Heart right ventricle (tissue), 16 donors: ENCODE measurements at places on chromosomes 2 and 18. TPM values are rescaled to one million over a fixed set of nuclear protein-coding genes. Genes with fewer than 3 reads are reported as not detected.

- H3K27me3 ChIP-seq, result no peaks in the 10 kb centered on the region
- H3K27ac ChIP-seq, result no peak overlapping the region
- no peak overlapping the region for H3K4me3 ChIP-seq
- no peak for DNase-seq
Observed at GRCh38 chr18:45871431-45872084, 46.1 kb downstream of the SIGLEC15 start.

GRCh38 chr2:15702452-15702851 is 110.8 kb downstream of the DDX1 start:
- H3K4me3 ChIP-seq, result no peak overlapping the region
- H3K4me1 ChIP-seq, result no peaks in the 10 kb centered on the region
- H3K27ac ChIP-seq, result no peak overlapping the region
- no peaks in the 10 kb centered on the region for H3K27me3 ChIP-seq
- no peak for DNase-seq

DNA sequence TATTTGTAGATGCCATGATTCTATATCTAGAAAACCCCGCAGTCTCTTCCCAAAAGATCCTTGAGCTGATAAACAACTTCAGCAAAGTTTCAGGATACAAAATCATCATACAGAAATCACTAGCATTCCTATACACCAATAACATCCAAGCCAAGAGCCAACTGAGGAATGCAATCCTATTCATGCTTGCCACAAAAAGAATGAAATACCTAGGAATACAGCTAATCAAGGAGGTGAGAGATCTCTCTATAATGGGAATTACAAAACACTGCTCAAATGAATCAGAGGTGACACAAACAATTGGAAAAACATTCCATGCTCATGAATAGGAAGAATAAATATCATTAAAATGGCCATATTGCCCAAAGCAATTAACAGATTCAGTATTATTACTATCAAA is 551.4 kb upstream of the SLC39A10 start:
- H3K4me3 ChIP-seq, result no peak overlapping the region
- no peaks in the 10 kb centered on the region for H3K36me3 ChIP-seq

GRCh38 chr2:237131749-237132533 is 46.3 kb downstream of the COPS8 start:
- no peak for DNase-seq
- no peaks in the 10 kb centered on the region for H3K36me3 ChIP-seq
- no peaks in the 10 kb centered on the region for H3K27me3 ChIP-seq

- no peaks in the 10 kb centered on the region for H3K4me1 ChIP-seq
Observed at GRCh38 chr2:146241023-146241422, 1603.8 kb upstream of the ACVR2A start.

DNA sequence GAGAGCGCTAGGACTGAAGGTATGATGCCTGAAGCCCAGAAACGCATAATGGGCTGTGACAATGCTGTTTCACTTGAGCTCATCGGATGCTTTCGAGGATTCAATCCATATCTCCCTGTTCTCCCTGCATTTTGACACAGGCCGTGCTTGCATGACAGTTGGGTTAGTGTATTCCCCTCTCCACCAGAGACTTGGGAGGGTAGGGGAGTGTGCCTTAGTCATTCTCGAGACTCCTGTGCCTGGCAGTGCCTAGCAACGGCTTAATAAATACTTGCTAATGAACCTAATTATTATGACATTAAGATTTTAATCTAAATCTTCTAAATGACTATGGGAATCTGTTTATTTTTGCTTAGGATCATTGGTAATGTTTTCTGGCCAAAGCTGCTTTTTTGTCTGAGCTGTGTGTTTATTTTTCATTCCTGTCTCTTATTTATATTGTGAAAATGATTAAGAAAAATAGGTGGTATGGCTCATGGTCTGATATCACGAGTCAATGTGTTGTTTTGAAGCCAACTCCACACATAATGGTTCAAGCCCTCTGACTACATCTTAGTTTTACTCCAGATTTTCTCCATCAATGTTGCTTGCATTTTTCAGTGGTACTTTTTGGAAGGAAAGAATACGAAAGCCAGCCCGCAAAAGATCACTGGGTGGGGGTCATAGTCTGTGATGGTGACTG is 61.3 kb downstream of the NEDD4L start:
- no peaks in the 10 kb centered on the region for H3K27me3 ChIP-seq
- H3K4me3 ChIP-seq, result no peak overlapping the region
- H3K36me3 ChIP-seq, result no peaks in the 10 kb centered on the region
- H3K4me1 ChIP-seq, result peaks cover 3% of the 10 kb centered on the region
- H3K27ac ChIP-seq, result no peak overlapping the region

DNA sequence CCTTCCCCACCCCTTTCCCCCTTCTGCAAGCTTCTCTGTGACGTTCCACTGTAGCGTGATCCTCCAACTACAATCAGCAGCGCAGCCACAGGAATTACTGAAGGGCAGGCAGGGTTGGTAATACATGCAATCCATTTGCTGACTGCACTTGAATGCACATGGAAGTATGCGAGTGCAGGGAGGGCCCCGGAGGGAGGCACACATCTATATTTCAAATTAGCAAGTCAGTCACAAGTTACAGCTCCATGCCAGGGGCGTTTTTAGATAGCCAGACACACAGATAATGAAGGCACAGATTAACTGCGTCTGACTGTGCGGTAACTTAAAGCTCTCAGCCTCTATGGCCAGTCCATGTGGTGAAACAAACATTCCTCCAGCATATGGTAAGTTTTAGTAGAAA is 209.2 kb upstream of the GATA6 start:
- no peak for DNase-seq
- H3K27ac ChIP-seq, result no peak overlapping the region
- H3K27me3 ChIP-seq, result no peaks in the 10 kb centered on the region

DNA sequence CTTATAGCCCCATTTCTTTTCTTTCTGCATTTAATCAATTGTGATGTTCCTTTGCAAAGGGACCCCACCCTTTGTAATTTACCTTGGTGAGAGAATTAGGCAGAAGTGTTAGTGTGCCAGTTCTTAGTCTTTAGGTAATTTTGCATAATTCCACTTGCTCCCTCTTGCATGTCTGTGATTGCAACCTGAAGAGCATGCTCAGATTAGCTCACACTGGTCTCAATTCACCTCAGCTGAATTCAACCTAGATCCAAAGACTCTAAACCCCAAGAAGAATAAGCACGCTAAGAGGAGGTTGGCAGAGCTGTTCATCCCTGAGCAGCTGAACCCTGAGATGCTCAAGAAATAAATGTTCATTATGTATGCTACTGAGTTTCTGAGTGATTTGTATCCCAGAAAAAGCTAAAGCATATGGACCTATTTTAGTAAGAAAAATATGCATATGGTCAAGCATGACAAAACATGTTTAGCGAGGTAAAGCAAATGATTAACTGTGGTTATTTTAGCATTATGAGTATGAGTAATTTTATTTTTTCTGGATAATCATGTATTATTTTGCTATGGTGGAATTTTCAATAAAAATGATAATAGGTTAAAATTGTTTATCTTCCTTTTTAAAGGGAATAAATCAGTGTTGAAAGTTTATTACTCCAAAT is 299.2 kb upstream of the ZSWIM2 start:
- no peaks in the 10 kb centered on the region for H3K27me3 ChIP-seq
- H3K4me3 ChIP-seq, result no peak overlapping the region
- no peak for DNase-seq
- H3K27ac ChIP-seq, result no peak overlapping the region

DNA sequence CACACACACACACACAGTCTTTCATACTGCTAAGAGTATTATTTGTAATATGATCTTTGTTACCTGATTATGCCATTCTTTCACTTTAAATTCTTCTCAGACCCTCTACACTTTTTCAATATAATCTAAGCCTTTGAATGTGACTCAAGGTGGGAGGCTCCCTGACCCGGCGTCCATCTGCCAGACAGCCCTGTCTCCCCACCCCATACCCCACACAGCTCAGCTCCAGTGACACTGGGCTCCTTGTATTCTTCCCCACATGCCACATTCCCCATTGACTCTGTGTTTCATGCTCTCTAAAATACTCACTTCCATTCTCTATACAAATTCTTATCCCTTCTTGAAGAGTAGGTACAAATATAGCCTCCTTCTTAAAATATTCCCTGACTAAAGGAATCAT is 442.2 kb downstream of the TGIF1 start:
- no peak overlapping the region for H3K27ac ChIP-seq
- H3K4me3 ChIP-seq, result no peak overlapping the region
- H3K4me1 ChIP-seq, result peaks cover 4% of the 10 kb centered on the region
- DNase-seq, result no peak
- H3K36me3 ChIP-seq, result no peaks in the 10 kb centered on the region
- H3K27me3 ChIP-seq, result no peaks in the 10 kb centered on the region

GRCh38 chr18:26356045-26356785 is 130.0 kb downstream of the TAF4B start:
- H3K27me3 ChIP-seq, result no peaks in the 10 kb centered on the region
- no peak overlapping the region for H3K4me3 ChIP-seq
- peaks cover 4% of the 10 kb centered on the region for H3K36me3 ChIP-seq

- H3K4me1 ChIP-seq, result peaks cover 54% of the 10 kb centered on the region
- H3K36me3 ChIP-seq, result peaks cover 21% of the 10 kb centered on the region
- DNase-seq, result peak; percentile 18
- peak overlapping the region; percentile 89 for H3K27ac ChIP-seq
- H3K27me3 ChIP-seq, result no peaks in the 10 kb centered on the region
Observed at GRCh38 chr18:55585920-55586561, 2.0 kb downstream of the TCF4 start.

- H3K4me3 ChIP-seq, result no peak overlapping the region
- H3K27me3 ChIP-seq, result no peaks in the 10 kb centered on the region
- no peak overlapping the region for H3K27ac ChIP-seq
- DNase-seq, result no peak
- H3K4me1 ChIP-seq, result no peaks in the 10 kb centered on the region
Observed at GRCh38 chr2:44974064-44974715, 32.7 kb downstream of the SIX3 start.

- no peak overlapping the region for H3K27ac ChIP-seq
- H3K4me1 ChIP-seq, result no peaks in the 10 kb centered on the region
- DNase-seq, result no peak
- no peaks in the 10 kb centered on the region for H3K27me3 ChIP-seq
- H3K4me3 ChIP-seq, result no peak overlapping the region
Observed at GRCh38 chr18:58095222-58095621, 51.2 kb downstream of the NEDD4L start.

DNA sequence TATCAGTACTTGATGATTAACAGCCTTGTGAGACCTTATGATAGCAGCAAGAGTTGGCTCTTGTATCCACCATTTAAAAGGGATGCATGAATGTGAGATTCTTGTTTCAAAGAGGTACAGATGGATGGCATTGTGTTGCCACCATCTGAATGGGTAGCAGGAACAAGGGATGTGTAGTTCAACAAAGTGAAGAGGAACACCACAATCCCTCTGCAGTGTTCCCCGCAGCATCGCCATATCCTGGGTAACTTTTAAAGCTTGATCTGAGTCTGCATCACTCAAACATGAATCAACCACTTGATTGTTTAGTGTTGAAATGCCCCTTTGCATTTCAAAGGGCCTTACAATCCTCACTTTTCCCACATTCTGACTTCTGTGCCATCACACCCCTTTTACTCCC is 106.7 kb downstream of the SS18 start:
- H3K27me3 ChIP-seq, result no peaks in the 10 kb centered on the region
- no peaks in the 10 kb centered on the region for H3K4me1 ChIP-seq
- no peak for DNase-seq
- no peak overlapping the region for H3K4me3 ChIP-seq

DNA sequence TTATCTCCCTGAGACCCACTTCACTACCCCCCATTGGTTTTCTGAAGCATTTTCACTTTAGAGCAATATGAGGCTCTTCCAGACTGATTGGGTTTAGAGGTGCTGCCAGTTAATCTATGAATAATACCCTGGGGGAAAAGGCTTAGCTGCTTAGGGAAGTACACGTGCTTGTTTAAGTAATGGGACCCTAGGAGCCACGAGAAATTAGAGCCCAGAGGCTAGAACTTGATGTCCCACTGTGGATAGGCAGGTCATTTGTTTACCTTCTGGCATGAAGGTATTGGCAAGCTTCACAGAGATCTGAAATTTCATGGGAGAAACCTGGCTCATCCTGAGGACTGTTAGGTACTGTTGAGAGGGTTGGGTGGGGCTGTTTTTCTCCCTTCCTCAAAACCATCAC is 59.7 kb downstream of the CLIP4 start:
- no peak overlapping the region for H3K4me3 ChIP-seq
- H3K36me3 ChIP-seq, result peaks cover 6% of the 10 kb centered on the region
- no peak for DNase-seq
- no peaks in the 10 kb centered on the region for H3K4me1 ChIP-seq

- peak overlapping the region; percentile 85 for H3K4me3 ChIP-seq
- no peaks in the 10 kb centered on the region for H3K27me3 ChIP-seq
- H3K27ac ChIP-seq, result peak overlapping the region; percentile 91
- H3K36me3 ChIP-seq, result no peaks in the 10 kb centered on the region
- DNase-seq, result no peak
Observed at GRCh38 chr2:11746807-11747459, 501 bp downstream of the LPIN1 start.

GRCh38 chr2:233828546-233829192 is 25.7 kb downstream of the HJURP start:
- H3K4me1 ChIP-seq, result no peaks in the 10 kb centered on the region
- H3K4me3 ChIP-seq, result no peak overlapping the region
- H3K27me3 ChIP-seq, result no peaks in the 10 kb centered on the region
- H3K27ac ChIP-seq, result no peak overlapping the region

GRCh38 chr2:143139835-143140393 is 10.7 kb downstream of the ARHGAP15 start:
- no peaks in the 10 kb centered on the region for H3K27me3 ChIP-seq
- no peak for DNase-seq
- H3K4me1 ChIP-seq, result no peaks in the 10 kb centered on the region

DNA sequence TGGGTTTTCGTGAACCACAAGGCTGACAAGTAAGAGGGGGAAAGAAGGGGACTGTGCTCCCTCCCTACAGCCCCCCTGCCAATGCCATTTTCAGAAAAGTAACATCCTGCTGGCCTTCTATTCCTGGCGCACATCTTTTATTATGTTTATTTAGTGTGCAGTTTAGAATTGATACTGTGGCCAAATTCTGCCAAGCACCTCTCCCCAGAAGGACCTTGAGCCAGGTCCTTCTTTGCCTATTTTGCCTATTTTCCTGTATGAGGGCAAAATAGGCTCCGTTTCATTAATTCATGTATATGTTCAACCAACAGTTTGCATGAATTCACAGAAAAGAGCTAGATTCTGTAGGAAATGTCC is 136.0 kb downstream of the MYO3B start:
- peaks cover 8% of the 10 kb centered on the region for H3K27me3 ChIP-seq
- no peak overlapping the region for H3K4me3 ChIP-seq
- no peak overlapping the region for H3K27ac ChIP-seq
- no peaks in the 10 kb centered on the region for H3K4me1 ChIP-seq
- DNase-seq, result no peak

GRCh38 chr2:39225567-39225966 is 18.2 kb downstream of the CDKL4 start:
- H3K4me1 ChIP-seq, result no peaks in the 10 kb centered on the region
- H3K27ac ChIP-seq, result no peak overlapping the region
- H3K27me3 ChIP-seq, result no peaks in the 10 kb centered on the region
- no peaks in the 10 kb centered on the region for H3K36me3 ChIP-seq
- no peak overlapping the region for H3K4me3 ChIP-seq

The CHCHD5 gene
- total RNA-seq, result 30.3 TPM

The PID1 gene
- 4.2 TPM for total RNA-seq

The PTRHD1 gene
- 27.7 TPM for total RNA-seq

The ALLC gene
- total RNA-seq, result not detected

The TMEM198 gene
- total RNA-seq, result 1.3 TPM
